ENCODE measurements at places on chromosomes 4 and X.

DNA sequence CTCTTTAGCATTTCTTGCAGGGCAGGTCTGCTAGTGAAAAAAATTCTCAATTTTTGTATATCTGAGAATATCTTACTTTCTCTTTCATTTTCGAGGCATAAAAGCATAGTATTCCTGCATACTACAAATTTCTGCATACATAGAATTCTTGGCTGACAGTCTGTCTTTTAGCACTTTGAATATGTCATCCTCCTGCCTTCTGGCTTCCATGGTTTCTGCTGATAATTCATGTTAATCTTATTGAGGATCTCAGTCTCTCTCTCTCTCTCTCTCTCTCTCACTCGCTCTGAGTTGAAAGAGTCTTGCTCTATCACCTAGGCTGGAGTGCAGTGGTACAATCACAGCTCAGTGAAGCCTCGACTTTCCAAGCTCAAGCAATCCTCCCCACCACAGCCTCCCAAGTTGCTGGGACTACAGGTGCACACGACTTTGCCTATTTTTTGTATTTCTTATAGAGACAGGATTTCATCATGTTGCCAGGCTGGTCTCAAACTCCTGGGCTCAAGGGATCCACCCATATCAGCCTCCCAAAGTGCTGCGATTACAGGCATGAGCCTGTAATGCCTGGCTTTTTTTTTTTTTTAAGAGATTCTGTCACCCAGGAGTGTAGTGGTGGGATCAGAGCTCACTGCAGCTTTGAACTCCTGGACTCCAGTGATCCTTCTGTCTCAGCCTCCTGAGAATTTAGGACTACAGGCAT is 161.3 kb downstream of the FNIP2 start:
- no peak for DNase-seq

DNA sequence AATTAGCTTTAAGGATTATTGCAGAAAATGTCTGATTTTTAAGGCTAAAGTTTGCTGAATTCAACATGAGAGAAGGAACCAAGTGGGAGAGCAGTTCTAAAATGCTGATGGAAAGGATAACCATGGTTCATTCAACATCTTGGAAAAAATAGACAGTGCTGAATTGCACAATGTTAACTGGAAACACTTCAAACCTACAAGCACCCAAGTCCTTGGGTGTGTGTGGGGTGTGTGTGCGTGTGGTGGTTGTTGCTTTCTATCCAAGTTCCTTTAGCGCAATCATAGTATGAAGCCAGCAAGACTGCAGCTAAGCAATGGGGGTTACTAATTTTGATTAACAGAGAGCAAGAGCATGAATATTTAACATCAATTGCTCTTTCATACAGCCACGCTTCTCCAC is 29.3 kb upstream of the SCOC start:
- no peak for DNase-seq

DNA sequence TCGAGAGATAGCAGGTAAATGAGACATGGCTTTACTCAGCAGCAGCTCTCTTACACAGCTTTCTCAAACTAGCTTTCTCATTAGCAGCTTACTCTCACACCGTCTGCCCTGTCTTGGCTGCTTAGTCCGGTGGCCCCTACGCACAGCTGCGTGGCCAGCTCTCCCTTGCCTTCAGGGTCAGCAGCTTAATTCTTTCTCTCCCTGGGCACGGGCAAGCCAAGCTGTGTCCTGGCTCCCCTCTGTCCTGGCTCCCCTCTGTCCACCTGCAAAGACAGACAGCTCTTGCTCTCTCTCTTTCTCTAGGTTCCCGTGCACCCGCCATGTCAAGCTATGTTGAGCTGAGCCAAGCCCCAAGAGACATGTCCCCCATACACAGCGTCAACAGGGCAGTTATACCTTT is 39.4 kb downstream of the ZNF185 start:
- no peak for DNase-seq

DNA sequence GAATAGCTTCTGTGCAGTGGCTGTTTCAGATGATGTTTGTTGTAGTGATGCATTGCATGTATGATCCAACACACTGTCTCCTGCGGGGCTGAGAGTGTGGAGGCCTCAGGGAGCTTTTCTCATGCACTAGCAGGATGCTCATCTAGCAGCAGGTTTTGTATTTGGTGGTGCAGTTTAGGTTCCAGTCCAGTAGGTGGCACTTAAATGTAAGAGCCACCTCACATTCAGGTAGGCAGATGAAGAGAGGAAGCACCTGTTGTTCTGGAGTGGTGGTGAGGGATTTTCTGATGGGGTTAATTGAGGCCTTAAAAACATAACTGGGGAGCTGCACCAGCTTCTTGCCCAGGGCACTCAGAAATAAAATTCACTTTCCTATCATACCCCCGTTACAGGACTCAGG is 300.9 kb downstream of the SPIN4 start:
- no peak for DNase-seq

DNA sequence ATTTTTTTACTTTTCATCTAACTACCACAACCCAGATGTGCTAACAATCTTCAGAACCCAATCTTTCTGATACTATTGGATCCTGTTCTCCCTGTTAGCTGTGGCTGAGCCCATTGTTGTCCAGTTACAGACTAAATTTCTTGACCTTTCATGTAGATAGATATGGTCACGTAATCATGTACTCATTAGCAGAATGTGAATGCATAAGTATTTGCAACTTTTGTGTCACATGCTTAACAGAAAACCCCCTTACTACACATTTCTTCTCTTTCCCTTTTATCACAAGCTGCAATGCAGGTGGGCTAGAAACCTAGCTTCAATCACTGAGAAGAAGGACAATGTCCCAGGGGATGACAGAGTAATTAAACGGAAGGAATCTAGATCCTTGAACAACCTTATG is 13.1 kb upstream of the FAM13A start:
- DNase-seq, result no peak

All from KG1 (cell line).